ENCODE measurements at places on chromosomes 1 and 21.

- no peak for DNase-seq
Observed at GRCh38 chr1:227416156-227416830, 98.0 kb upstream of the CDC42BPA start.

GRCh38 chr1:39754906-39755504 is 16.1 kb downstream of the OXCT2 start:
- DNase-seq, result no peak

- no peak for DNase-seq
Observed at GRCh38 chr21:44425307-44425894, 29.9 kb upstream of the LRRC3 start.

DNA sequence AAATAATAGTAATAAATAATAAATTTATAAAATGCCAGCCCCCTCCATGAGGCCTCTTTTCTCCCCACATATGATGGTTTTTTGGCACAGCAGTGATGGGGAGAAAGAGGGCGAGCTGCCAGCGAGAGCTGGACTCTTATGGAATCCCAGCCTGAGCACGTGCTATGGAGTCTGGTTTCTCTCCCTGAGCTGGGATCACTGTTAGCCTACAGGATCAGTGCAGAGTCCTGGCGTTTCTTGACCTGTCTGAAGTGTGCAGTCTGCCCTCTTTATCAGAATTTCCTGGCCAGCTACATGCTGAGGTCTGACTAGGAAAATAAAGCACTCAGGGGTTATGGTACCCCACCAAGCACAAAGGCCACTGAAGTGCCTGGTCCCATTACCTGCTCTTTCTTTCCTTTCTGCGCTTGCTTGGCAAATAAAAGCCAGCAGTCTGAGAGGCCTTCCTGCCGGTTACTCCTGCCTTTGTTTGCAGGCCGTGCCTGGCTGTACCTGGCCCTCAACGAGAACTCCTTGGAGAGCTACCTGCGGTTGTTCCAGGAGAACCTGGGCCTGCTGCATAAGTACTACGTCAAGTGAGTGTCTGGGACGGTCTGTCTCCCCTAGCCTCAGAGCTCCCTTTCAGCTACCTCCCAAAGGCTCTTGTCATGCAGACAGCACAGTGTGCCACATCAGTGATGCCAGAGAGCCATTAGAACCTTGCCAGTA is 18.5 kb upstream of the SLC25A34 start:
- no peak for DNase-seq

Data from NB4 (cell line).